ENCODE measurements at places on chromosomes 6 and 20.

- DNase-seq = no peak
These were observed 37.4 kb upstream of the TNFAIP3 start for GRCh38 chr6:137829641-137830083.

DNA sequence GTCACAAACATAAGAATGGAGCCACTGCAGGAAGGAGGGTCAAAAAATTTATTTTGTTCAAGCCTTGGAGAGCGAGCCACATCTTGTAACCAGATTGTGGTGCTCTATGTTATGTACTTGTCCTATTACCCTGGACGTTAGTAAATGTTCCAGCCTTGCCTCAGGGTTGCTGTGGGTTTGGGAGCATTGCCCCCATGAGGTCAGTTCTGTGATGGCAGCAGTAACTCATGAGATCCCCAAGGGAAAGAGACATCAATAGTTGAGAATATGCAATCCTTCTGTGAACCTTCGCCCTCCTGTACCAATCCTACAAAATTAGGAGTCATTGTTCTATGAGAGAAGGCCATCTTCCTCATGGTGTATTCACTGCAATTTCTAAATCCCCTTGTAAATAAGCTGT, 16.4 kb upstream of the CFAP206 start:
- no peak for DNase-seq

DNA sequence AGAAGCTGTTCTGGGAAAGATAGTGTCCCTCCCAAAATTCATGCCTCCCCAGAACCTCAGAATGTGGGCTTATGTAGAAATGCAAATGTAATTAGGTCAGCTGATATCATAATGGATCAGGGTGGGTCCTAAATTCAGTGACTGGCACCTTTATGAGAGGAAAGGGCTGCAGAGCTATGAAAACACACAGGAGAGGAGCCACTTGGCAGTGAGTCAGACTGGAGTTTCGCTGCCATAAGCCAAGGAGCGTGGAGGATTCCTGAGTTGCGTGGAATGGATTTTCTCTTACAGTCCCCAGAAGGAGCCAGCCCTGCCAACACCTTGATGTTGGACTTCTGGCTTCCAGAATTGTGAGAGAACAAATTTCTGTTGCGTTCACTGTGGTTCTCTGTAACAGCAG, 249.8 kb upstream of the PMEPA1 start:
- no peak for DNase-seq

- no peak for DNase-seq
These were observed 17.2 kb upstream of the ADGRF1 start for GRCh38 chr6:47059216-47059885.

- no peak for DNase-seq
These were observed 218.8 kb upstream of the PREP start for GRCh38 chr6:105621564-105622175.

- no peak for DNase-seq
These were observed at the start of gene WFDC10A for GRCh38 chr20:45629496-45630100. Gene WFDC10A (plus strand): TSS chr20:45629739. CDS start chr20:45629814, 75 bp downstream.

DNA sequence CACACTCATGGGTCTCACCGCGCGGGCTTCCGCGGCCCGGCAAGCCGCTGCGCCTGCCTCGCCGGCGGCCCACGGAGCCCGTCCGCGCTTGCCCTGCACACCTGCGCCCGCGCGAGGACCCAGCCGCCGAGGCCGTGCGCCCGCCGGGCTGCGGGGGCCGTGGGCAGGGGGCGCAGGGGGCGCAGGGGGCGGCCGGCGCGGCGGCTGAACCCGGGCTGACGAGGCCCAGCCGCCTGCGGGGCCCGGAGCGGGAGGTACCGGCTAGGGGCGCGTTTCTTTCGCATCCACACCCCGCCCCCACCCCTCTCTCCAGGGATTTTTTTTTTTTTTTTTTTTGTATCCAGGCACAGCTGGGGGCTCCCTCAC, 43.8 kb upstream of the OSTM1 start:
- no peak for DNase-seq

DNA sequence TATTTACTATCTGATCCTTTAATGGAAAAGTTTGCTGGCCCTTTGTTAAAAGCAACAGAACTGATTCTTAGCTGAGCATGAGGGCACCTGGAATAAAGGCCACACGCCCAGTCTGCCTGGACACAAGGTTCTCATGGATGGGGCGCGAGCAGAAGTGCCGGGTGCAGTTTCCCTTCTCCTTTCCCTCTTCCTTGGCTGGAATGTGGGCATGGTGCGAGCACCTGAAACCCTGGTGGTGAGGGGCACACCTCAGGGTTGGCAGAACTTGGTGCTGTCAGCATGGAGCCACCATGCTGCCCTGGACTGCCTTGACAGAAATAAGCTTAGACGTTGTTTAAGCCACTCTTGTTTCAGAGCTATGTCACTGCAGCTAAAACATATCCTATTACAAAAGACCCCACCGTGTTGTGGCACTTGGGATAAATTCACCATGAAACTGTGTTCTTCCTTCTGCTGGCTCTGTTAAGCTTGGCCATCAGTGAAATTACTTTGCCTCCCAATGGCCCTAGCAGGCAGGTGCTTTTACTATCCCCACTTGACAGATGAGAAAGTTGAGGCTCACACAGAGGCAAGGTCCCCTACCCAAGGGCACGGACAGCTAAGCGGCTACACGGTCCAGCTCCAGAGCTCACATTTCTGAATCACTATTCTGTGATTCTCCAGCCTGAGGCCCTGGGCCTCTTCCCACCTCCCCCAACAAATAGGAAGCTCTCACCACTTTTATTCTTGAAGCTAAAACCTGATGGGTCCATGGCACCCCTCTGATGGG, 115.9 kb downstream of the PREX1 start:
- no peak for DNase-seq

- no peak for DNase-seq
These were observed 99.7 kb upstream of the ZNF217 start for GRCh38 chr20:53693262-53693871.

DNA sequence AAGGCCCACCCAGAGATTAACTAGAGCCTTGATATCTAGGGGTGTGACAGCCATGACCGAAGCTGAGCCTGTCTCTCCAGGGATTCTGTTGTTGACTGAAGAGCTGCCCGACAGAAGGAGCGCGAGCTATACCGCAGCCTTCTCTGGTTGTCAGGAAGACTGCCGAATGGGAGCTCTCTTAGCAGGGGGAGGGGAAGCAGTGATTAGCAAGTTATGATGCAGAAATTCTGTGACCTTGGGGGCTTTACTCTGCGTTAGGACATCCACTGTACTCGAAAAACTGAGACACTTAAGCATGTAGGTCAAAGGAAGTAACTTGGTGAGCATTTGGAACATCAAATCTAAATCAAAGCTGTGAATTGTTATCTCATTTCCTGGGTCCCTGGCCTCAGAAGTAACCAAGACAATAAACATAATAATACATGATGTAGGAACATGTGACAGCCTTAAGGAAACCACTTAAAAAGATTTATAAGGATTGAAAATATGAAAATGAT, 84.7 kb downstream of the MAP3K4 start:
- no peak for DNase-seq

DNA sequence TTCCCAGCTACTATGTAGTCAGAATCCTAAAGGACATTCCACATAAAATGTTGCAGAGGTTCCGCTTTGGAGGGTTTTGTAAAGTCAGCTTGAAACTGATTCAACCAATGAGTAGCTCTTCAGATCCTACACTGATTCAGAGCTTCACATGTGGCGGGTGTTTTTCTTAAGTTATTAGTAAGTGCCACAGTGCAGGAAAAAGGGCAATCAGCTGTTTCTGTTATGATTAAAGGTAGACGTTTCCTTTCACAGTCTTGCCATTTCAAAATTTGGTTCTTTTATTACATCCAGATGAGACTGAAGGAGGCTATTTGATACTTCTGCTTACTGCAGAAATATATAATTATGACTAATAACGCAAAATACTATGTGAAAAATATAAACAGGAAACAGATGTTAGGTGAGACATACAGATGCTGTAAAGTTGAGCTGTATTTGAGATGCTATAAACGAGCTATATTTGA, 443.9 kb downstream of the CDKAL1 start:
- DNase-seq = no peak

- no peak for DNase-seq
These were observed 98.5 kb downstream of the HIVEP2 start for GRCh38 chr6:142846459-142846831.

GRCh38 chr20:52461582-52461981, 270.0 kb upstream of the ZFP64 start:
- no peak for DNase-seq

DNA sequence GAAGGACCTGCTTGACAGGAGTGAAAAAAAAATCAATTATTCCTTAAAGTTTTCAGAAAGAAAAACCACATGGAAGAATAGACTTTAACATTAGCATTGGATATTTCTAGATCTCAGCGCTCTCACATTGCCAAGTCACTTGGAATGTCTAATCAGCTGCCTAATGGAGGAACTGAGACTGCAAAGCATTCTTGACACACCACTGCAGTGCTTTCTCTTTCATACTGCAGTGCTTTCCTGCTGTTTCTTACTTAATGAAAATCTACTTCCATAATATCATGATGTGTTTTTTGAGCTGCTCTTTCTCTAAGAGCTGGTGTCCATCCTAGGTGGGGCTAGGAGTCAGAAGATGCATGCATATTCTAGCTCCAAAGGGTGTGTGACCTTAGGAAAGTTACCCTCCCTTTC, 20.4 kb upstream of the MCM3 start:
- DNase-seq = no peak

DNA sequence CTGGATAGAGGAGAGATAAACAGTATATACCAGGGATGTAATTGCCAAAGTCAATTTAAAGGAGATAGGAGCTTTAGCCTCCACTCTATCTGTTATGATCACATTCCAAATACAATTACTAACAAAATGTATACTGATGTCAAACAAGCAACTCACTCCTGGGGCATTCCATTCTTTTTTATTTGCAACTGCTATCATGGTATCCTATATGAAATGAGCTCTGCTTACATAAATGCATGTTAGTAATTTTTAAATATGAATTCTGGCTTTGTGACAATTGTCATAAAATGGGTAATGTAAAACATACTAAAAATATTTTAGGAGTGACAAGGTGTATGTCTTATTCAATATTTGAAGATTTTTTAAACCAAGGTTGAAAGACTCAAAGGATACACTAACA, 751.1 kb downstream of the HACE1 start:
- no peak for DNase-seq

DNA sequence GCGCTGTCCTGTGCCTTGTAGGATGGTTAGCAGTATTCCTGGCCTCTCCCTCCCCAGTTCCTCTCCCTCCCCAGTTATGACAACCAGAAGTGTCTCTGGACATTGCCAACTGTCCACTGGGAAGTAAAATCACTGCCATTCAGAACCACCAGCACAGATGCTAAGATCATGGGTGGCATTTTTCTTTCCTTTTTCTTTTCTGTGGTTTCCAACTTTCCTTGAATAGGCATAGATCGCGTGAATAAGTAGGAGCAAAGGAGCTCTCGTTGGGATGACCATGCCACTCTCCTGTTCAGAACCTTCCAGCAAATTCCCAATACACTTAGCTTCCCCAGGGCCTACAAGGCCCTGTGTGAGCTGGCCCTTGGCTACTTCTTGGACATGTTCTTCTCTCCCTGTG, 59.0 kb downstream of the EYA2 start:
- DNase-seq = no peak

- peak; percentile 10 for DNase-seq
These were observed 121.2 kb upstream of the LAMP5 start for GRCh38 chr20:9392892-9393857.

GRCh38 chr6:169239181-169239580, 14.5 kb downstream of the THBS2 start:
- DNase-seq = no peak

DNA sequence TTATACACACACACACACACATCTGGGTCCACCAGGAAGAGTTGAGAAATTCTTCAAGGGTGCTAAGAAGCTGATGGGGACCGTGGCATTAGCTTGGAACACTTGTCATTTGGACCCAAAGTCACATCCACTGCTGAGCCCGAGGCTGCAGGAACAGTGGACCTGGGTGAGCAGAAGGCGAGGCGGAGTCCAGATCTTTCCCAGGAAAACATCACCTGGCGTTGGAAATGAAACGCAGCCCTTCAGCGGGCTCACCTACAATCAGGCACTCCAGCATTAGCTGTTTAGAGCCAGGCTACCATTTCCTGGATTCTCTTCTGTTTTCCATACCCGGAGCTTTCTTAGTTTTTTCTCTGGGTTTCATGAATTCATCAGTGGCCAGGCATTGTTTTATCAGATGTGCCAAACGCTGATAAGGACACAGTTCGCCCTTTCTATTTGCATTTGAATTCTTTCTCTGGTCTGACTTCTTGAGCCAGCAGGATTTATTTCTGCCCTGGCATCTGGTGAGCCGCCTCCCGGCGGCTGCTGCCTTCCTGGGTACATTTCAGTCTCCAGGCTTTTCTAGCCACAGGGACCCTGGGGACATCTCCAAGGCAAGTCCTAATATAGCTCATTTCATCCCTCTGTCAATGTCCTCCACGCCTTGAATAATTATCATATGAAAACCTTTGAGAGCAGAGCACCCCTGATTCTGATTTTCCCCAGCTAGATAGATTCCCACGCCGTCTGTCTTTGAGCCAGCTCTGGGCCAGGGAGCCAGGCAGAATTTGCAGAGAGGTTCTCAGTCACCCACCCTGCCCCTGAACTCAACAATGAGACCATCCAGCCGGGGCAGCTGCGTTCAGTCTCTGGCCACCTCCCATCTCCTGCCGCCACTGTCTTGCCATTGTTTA, 170.9 kb downstream of the TTLL2 start:
- no peak for DNase-seq

GRCh38 chr6:84346372-84346771, 118.9 kb upstream of the CEP162 start:
- DNase-seq = no peak

DNA sequence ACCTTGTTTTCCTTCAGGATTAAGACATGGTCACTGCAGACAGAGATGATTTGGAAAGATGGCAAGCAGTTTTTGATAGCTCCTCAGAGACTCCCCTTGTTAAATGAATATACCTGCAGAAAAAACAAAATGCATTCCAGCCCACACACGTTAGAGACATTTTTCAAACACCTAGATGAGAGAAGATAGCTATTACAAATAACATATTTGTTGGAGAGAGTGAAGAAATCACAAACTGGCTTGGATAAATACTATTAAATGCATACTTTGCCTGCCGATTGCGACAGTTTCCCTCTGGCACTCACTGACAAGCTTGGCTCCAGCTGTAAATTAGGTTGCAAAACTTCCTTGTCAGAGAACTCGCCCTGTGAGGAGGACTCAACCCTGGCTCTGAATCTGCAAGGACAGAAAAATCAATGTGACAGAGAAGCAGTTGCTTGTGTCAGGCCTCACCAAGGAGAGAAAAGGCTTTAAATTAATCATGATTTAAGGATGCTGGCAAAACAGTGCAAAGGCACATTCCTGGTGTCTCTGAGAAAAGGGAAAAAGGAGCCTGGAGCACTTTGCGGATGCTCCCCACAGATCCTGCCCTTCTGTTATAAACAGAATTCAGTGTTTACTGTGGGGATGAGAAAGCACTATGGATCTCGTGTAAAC, 423.7 kb upstream of the MARCKS start:
- peak; percentile 45 for DNase-seq

- no peak for DNase-seq
These were observed 59.0 kb upstream of the HFE start for GRCh38 chr6:26028212-26028745.

Data from urinary bladder (tissue), 4 donors.